ENCODE measurements at places on chromosomes 3 and 15.
A peak's percentile ranks its signal among the peaks of the same experiment; 100 is the strongest.

GRCh38 chr3:189908646-189909045, 212.1 kb downstream of the P3H2 start:
- DNase-seq: no peak

- DNase-seq: no peak
Observed at GRCh38 chr15:76108021-76108723, 48.4 kb downstream of the TMEM266 start.

DNA sequence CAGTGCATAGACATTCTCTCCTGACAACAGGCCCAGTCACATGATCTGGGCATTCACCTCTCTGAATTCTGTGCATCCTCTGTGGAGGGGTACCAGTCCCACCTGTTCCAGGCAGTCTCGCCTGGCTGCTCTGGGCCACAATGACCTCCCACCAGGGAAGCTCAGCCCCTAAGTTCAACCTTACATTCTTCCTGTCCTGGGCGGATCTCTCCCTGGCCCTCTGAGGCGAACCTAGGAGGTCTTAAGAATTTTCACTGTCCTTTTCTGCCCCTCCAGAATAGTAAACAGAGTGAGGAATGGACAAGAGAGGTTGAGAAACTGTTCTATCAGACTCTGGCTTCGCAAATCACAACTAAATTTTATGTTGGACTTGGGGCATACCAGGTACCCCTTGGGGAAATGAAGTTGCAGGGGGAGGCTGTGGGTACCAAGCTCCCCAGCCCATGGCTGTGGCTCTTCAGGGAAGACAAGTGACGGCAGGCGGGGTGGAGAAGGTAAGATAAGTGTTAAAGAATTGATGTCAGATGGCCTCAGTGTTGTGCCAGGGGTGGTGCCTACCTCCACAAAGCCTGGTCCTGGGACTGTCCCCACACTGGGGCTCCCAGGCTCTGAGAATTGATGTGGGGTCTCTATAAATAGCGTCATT, 5.3 kb downstream of the SCN5A start:
- no peak for DNase-seq

DNA sequence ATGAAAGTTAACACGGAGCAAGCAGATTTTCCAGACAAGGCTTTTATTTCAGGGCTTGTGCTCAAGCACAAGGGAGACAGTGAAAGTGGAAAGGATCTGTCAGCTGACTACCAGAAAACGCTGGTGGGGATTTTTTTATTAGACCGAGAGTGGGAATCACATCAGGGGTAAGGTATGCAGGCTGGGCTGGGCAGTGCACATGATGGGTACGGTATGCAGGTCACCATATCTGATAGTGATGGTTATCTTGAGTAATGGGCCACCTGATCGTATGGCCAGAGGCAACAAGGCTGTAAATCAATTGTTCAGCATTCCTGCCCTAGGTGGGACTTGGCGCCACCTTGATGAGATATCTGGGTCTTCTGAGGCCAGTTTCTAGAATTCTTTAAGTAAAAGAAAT, 36.9 kb upstream of the PIAS1 start:
- no peak for DNase-seq

DNA sequence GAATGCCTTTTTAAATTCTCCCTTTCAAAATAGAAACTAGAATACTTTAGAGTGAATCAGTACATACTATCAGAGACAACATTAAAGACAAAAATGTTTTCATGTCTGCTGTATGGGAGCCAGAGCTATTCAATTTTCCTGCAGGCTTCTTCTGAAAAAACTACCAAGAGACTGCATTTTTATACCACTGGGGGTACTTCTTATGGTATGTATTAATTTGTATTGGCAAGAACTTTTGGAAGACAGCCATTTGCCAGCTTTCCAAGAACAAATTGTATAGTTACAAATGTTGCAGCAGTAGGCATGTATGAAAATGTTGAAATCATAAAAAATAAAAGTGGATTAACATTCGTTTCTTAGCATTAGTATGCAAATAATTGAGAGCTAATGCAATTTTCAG, 1010.0 kb upstream of the CADM2 start:
- DNase-seq: no peak

- no peak for DNase-seq
Observed at GRCh38 chr3:52563984-52564383, 27.6 kb downstream of the UQCC5 start.

DNA sequence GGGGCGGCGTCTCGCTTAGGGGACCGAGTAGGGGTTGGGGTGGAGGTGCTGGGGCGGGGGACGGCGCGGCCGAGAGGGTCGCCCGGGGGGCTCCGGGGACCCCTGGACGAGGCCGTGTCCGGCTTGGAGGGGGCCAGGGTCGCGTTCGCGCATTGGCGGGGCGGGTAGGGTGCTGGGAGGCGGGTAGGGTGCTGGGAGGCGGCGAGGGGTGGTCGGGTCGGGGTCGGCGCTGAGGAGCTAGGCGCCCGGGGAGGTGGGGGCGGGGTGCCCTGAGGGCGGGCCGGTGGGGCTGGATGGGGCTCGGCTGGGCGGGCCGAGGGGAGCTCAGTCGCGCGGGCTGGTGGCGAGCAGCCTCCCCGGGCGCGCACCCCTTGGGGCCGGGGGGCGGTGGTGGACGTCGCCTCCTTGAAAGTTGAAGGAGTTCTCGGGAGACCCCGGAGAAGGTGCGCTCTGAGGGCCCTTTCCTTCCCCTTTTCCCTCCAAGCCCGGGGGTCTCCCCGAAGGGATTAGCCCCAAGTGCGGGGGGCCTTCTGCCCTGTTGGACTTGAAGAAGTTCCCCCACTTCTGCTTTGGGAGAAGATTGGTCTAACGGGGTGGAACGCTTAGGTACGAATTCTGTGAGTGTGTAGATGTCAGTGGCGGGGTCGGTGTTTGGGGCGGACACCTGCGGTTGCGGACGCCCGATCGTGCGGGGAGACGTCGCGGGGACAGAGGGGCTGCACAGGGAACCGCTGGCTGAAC, 543 bp downstream of the MEF2A start:
- DNase-seq: peak; percentile 13

GRCh38 chr3:111850537-111850936, 8.5 kb upstream of the PHLDB2 start:
- DNase-seq: no peak

DNA sequence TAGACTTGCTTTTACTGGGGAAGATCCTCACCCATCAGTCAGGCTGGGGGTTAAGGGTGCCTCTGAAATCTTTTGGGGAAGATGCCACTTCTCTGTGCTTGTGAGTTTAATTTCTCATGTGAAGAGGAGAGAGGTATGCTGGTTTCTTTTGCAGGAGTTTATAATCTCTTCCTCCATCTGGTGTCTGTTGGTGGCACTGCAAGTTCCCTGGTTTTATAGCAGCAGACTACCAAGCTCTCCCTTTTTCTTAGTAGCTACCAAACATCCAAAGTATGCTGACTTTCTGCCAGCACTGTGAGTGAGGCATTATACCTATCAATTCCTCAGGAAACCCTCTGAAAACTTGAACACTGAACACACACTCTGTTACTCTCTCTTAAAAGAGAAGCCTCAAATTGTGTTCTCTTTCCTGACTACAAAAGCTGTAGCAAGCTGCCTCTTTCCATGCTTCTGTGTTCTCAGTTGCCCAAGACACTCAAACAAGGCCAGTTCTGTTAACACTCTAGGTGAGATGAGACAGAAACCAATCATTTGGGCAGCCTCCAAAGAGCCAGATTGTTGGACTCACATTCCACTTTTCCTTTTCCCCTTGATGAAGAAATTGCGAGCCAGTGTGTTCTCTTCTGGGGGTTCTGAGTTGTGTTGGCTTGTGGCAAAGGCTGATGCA, 299.5 kb downstream of the GAP43 start:
- DNase-seq: no peak
